ENCODE measurements at places on chromosomes 11 and 22. TPM values are rescaled to one million over a fixed set of nuclear protein-coding genes. Genes with fewer than 3 reads are reported as not detected.

DNA sequence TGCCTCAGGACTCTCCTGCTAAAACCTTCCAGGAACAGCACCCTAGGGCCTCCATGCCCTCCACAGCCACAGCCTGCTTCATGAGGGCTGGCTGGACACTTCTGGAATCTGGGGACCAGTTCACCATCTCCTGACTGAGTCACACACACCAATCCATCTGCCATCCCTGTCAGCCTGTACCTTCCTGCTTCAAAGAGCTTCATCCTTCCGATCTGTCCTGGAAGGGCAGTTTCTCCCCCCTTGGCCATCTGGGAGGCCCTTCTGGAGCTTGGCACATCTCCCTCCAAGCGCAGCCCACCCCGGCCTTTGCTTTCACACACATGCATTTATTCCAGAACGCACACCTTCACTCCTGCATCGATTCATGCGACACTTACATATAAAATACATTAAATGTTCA, 13.0 kb downstream of the APBB1 start:
- no peak for DNase-seq

DNA sequence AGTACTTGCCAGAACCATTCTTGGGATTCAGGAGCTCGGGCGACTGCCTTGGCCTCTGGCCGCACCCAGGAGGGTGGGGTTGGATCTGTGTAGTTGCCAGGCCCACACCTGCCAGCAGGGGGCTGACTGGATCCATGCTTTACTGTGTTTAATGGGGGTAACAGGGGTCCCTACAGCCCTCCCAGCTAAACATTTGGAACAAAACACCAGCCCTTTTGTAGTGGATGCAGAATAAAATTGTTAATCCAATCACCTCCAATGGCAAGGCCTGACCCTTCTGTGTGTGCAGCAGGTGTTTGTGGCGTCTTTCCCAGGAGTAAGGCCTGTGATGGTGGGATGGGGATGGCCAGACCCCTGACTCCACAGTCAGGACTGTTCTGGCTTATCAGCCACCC, 22.5 kb downstream of the SUN2 start:
- DNase-seq, result no peak

- DNase-seq, result no peak
These were observed at the start of gene TRIM22 for GRCh38 chr11:5689551-5689983. Gene TRIM22, plus strand, starts transcription at chr11:5689790. Its CDS starts 6,443 bp downstream, at chr11:5696233.

GRCh38 chr11:2097998-2098690, 41.0 kb downstream of the IGF2 start:
- no peak for DNase-seq

DNA sequence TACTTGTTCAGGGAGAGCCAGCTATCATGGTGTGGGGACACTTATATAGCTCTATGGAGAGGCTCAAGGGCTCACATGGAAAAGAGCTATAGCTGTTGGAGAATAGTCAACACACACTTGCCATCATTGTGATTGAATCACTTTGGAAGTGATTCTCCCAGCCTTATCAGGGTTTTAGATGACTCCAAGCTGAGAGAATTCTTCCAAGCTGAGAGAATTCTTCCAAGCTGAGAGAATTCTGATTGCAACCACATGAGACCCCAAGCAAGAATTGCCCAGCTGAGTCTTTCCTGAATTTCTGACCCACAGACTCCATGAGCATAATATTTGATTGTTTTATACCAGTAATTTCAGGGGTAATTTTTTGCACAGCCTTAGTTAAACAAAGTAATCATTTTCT, 1318.3 kb upstream of the RAG2 start:
- DNase-seq, result no peak

DNA sequence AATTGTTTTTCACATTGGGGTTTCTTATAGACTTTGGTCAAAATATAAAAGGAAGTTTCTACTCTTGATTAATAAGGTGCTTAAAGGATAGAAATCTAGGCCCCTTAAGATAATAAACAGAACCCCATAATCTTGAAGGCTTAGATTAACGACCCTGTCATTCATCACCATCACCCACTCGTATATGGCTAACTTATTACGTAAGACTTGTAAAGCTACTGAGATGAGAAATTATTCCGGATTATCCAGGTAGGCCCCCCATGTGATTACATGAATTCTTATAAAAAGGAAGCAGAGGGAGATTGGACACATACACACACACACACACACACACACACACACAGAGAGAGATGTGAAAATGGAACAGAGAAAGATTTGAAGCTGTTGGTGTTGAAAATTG, 1489.2 kb upstream of the TENM4 start:
- DNase-seq, result no peak

DNA sequence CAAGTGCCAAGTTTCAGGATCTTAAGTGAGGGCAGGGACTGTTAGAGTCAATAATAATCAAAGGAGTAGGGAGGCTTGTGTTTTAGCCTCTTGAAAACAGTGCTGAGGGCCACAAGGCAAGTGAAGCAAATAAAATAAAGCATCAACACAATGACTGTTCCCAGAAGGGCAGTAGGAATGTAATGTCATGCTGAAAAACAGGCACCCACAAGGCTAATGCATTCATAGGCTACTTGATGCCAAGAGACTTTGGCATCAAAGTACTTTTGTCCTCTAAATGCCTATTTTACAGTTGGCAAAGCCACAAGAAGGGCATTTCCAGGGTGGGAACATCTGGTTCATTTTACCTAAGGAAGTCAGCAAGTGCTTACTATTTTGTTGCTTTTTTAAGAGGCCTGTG, 22.9 kb downstream of the RAB39A start:
- DNase-seq, result no peak

GRCh38 chr11:118927554-118928100, 1.9 kb upstream of the BCL9L start:
- no peak for DNase-seq

DNA sequence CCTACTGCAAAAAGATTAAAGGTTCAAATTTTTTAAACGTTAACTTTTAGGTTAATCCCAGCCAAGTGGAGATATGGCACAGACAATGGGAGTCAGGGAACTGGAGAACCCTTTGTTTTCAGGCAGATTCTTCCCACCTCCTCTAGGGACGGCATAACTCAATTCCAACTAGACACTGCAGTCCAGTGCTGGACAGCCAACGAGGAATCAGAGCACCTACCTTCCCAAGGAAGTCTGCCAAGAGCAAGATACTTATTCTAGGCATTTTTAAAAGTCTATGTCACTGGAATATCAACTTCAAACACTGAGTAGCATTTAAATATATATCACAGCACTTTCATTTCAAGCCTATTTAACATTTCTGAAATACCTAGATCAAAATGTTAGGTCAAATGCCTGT, 7.3 kb downstream of the CADM1 start:
- DNase-seq, result no peak

- DNase-seq, result peak; percentile 60
These were observed 3.7 kb upstream of the PGGHG start for GRCh38 chr11:285021-285893.

DNA sequence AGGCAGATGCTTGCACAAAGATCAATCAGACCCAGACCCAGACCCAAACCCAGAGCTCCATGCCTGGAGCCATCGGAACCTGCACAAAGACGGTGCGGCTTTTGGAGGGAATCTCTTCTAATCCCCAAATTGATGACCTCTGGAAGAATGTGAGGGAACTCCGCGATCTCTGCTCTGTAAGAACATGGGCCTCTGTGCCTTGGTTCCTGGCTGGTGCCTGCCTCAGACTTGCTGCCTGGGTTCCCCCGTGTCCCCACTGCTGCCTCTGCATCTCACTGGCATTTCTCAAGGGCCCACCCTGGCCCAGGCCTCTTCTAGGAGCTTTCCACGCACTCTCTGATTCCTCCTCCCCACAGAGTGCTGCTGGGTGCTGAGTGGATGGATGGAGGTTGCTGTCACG, 1044.4 kb downstream of the TBC1D22A start:
- no peak for DNase-seq

- no peak for DNase-seq
These were observed 32.4 kb upstream of the KCNA4 start for GRCh38 chr11:30049214-30049613.

The ISX gene
- not detected for total RNA-seq

The NXPE1 gene
- total RNA-seq, result not detected

The LRRN4CL gene
- total RNA-seq, result 4.5 TPM

The HMOX1 gene
- 7.4 TPM for total RNA-seq

The SPTBN2 gene
- total RNA-seq, result 0.95 TPM

The IL17REL gene
- total RNA-seq, result not detected

The MS4A8 gene
- total RNA-seq, result not detected

The CBL gene
- 7.1 TPM for total RNA-seq

The NRIP3 gene
- 0.76 TPM for total RNA-seq

The ACRV1 gene
- total RNA-seq, result not detected

The DGCR8 gene
- total RNA-seq, result 18.0 TPM

All from Right ventricle myocardium inferior (tissue), 1 donor.